ENCODE measurements at places on chromosomes 7 and 10. TPM values are rescaled to one million over a fixed set of nuclear protein-coding genes. Genes with fewer than 3 reads are reported as not detected.

CYP2C19 gene
- 0.41 TPM for total RNA-seq

SLC18A3 gene
- total RNA-seq = under 0.01 TPM

AKR1C4 gene
- not detected for total RNA-seq

GATAD1 gene
- total RNA-seq = 21.2 TPM

OPN4 gene
- not detected for total RNA-seq

TMEM139 gene
- not detected for total RNA-seq

TIMM23 gene
- 73.4 TPM for total RNA-seq

COBL gene
- total RNA-seq = 2.4 TPM

ADAM8 gene
- 1.2 TPM for total RNA-seq

SPRN gene
- 6.1 TPM for total RNA-seq

TMEM176B gene
- 2.4 TPM for total RNA-seq

PIK3AP1 gene
- 4.5 TPM for total RNA-seq

GIMAP8 gene
- 1.6 TPM for total RNA-seq

STEAP1B gene
- 2.4 TPM for total RNA-seq

AIFM2 gene
- 4.9 TPM for total RNA-seq

SFR1 gene
- total RNA-seq = 15.5 TPM

CRPPA gene
- 9.0 TPM for total RNA-seq

CALML5 gene
- total RNA-seq = not detected

KBTBD2 gene
- 117 TPM for total RNA-seq

IQUB gene
- 2.0 TPM for total RNA-seq

PKD2L1 gene
- not detected for total RNA-seq

AZGP1 gene
- total RNA-seq = not detected

SLC26A5 gene
- total RNA-seq = not detected

CPA5 gene
- total RNA-seq = not detected

MYL10 gene
- not detected for total RNA-seq

EBLN1 gene
- not detected for total RNA-seq

SDK1 gene
- 33.0 TPM for total RNA-seq

HILPDA gene
- total RNA-seq = 26.9 TPM

FAM20C gene
- 19.6 TPM for total RNA-seq

PTPN20 gene
- total RNA-seq = 18.8 TPM

SPAM1 gene
- not detected for total RNA-seq

IL6 gene
- not detected for total RNA-seq

BCL7B gene
- total RNA-seq = 6.5 TPM

CADPS2 gene
- total RNA-seq = 9.8 TPM

CCDC172 gene
- total RNA-seq = not detected

INMT gene
- total RNA-seq = 0.41 TPM

ZNF117 gene
- total RNA-seq = 45.7 TPM

PI4K2A gene
- total RNA-seq = 11.0 TPM

LOXL4 gene
- total RNA-seq = not detected

HHEX gene
- 0.82 TPM for total RNA-seq

SFTPA1 gene
- total RNA-seq = not detected

CRYGN gene
- total RNA-seq = under 0.01 TPM

ANKRD61 gene
- under 0.01 TPM for total RNA-seq

HTRA1 gene
- total RNA-seq = 41.2 TPM

LBX1 gene
- total RNA-seq = not detected
